NCI-H1048 (cell line): ENCODE measurements at places on chromosomes 13 and 19.

GRCh38 chr19:5247957-5248705, 92.5 kb downstream of the PTPRS start:
- DNase-seq = no peak

DNA sequence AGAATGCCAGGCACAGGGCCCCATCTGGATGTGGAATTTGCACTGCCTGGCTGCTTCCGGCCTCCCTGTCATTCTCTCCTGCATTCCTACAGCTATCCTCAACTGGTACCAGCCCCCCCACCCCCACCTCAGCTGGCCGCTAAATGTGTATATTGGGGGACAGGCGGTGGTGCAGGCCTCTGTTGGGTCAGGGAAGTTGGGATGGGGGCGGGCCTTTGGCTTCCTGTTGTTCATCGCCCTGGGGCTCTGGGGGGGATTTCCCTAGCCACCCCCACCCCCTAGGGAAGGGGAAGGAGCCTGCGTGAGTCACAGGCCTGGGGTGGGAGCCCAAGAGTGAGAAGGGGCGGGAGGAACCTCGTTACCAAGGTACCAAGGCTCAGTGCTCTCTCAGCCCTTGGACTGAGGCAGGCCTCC, 10.6 kb downstream of the POU2F2 start:
- DNase-seq = no peak

GRCh38 chr13:95677564-95678266, 776 bp downstream of the DNAJC3 start:
- DNase-seq = no peak

DNA sequence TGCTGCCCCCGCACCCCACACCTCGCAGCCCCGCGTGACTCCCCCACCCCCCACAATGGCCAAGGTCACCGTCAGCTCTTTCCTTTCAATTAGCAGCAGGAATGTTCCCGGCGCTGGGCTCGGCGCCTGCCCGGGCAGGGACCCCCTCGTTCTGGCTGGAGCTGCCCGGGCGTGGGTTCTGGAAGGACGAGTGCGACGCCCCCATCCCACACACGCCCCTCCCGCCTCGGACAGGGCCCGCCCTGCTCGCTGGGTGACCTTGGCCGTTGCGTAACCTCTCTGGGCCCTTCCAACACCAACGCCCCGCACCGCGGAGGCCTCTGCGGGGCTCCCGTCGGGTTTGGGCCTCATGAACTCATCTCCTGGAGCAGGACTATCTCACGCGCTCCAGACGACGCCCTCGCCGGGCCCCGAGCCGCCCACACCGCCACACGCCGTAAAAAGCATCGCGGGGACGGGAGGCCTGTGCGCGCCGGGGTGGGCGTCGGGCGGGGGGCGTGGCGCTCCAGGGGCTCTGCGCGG, 10.3 kb downstream of the PALM start:
- no peak for DNase-seq

- DNase-seq = no peak
These were observed 6.3 kb downstream of the C19orf38 start for GRCh38 chr19:10854350-10855089.
